ENCODE measurements at places on chromosomes 13 and 19.

- DNase-seq, result no peak
These were observed 26.3 kb downstream of the CKM start for GRCh38 chr19:45296355-45296754.

- peak; percentile 83 for DNase-seq
These were observed 10.2 kb downstream of the SMIM7 start for GRCh38 chr19:16649734-16650133.

DNA sequence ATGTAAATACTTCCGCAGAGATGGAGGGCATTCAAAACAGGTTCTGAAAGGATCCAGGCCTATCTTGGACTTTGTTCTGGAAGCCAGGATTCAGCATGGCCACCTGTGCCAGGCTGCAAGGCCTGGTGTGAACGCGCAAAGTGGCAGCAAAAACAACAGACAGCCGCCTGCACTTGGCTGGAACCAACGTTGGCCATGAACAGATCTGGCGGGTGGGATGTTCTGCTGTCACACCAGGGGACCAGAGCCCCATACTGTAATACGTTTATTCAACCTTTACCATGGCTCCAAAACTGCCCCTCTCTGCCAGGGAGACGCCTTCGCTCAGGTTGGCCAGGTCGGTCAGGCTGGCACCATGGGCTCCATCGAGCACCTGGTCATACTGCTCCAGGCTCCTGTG, 69.7 kb downstream of the EPS15L1 start:
- no peak for DNase-seq

DNA sequence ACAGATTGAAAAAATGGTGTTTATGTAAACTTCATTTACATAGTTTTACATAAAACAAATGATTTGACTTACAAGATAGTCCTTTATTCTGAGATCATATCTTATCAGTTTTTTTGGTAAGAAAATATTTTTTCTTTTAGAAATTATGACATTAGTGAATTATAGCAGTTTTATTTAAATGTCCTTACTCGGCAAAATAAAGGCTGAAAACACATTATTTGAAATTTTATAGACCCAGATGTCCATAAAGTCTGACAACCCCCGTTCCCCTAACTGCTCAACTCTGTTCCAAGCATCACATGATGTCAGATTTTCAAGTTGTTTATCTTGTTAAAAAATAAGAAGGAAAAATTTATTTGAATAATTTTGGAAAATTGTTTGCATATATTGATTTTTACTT, 46.7 kb upstream of the RFC3 start:
- DNase-seq, result no peak

GRCh38 chr19:9791552-9792205, 23.1 kb upstream of the ZNF846 start:
- no peak for DNase-seq

GRCh38 chr13:27621116-27621365, 651 bp upstream of the POLR1D start:
- DNase-seq, result no peak

DNA sequence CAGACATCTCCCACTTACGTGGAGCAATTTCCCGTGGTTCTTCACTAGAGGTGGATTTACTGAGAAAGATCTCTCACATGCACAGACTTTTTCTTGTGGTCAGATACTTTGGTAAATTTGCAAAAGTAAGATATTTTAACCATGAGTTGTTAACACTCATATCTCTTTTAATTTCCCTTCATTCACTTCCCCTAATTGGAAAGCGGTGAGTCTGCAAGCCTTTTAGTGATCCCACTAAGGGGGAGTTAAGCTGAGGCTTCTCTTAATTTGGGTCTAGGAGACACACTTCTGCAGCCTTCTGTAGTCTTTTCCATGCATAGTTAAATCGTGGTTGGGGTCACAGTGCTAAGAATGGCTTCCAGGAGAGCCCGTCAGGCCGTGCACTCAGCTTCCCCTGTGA, 30.7 kb upstream of the SERPINE3 start:
- no peak for DNase-seq

- no peak for DNase-seq
These were observed 574.2 kb downstream of the TBC1D4 start for GRCh38 chr13:74907788-74908187.

DNA sequence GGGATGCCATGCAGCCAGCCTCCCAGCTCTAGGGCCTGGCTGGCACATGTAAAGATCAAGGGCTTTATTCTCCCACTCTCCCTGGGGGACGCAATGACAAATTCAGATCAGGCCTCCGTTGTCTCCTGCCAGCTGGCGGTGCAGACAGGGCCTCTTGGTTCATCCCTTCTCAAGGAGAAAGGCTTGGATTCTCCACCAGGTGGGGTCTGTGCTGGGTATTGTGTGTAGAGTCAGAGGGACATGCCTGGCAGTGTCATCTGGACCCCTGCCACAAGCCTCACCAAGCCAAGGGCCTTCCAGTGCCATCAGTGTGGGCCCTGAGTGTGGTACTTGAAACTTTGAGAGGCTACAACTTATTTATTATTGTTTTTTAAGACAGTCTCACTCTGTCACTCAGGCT, 8.4 kb upstream of the PTPRS start:
- DNase-seq, result no peak

DNA sequence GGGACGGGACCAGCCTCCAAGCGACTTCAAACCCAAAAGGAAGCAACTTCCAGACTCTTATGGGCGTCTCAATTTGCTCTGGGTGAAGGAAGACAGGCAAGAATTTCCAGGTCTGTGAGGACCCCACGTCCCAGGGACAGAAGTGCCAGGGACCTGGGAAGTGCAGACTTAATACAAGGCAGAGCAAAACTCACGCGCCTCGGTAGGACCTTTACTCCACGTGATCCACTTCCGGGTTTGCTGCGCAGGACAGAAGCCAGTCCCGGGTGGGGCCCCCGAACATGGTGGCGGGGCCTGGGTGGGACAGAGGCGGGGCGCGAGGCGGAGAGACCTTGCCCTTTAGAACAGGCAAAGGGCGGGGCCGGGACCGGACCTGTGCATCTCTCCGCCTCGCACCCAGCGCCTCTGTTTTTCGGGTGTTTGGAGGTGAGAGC, 9.3 kb downstream of the ZNF611 start:
- DNase-seq, result no peak

DNA sequence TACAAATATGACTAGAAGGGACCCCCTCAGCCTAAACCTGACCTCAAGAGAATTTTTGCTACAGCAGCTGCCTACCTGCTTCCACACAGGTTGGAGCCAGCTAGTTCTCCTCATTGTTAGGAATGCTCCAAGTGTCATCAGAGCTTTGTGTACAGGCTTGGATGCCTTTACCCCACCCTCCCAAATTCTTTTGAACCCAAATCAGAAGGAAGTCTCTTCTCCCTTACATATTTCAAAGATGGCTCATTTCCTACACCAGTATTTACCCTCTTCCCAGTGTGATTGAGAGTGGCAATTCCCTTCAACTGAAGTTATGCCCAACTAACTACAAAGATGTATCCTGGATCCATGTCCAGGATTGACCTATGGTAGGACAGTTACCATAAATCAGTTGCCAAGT, 323.2 kb downstream of the OXGR1 start:
- no peak for DNase-seq

DNA sequence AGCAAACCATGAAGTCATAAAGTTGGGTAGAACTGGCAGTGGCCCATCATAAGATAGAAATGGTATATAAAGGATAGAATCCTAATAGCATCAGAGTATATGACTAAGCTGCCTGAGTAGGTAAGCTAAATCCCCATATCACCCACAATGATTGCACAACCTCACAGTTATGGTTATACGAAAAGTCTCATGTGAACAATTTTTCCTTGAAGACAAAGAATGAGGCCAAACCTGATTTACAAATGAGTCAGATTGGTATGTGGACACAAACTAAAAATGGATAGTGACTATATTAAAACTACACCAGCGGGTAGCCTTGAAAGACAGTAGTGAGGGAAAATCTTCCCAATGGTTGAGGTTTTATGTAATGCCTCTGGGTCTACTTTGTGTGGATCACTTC, 40.9 kb upstream of the UFM1 start:
- no peak for DNase-seq

- DNase-seq, result no peak
These were observed 4.3 kb downstream of the MYO9B start for GRCh38 chr19:17079710-17080439.

DNA sequence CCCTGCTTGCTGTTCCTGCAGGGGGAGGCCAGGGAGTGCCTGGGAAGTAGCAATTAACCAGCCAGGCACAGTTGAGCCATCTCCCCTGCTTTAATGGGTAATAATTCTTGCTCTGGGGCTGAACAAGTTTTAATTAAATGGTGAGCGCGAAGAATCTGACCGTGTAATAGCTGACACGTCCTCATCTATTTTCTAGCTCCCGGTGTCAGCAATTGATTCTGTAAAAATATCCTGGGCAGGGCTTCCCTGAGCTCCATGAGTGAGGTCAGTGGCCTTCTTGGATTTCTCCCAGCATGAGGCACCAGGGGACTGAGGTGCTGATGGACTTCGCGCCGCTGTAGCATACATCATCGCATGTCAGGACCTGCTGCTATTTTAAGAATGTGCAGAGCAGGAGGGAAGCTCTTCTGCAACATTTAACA, 26.9 kb downstream of the SIPA1L3 start:
- DNase-seq, result no peak

- no peak for DNase-seq
These were observed 32.4 kb upstream of the OXGR1 start for GRCh38 chr13:97026531-97027161.

DNA sequence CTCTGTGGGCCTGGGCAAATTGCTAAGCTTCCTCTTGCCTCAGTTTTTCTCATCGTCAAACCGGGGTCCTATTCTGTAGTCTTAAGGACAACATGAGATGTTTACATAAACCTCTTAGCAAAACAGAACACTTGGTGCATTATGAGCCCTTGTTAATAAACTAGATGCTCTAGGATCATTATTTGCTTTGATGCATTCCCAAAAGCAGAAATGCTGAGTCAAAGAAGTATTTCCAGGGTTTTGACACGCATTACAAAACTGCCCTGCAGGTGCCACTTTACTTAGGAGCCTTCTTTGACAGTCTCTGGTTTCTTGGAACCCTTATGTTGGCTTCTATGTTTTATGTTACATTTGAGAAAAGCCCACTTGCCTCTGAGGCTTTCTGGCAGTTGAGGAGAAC, 12.1 kb downstream of the AKAP11 start:
- DNase-seq, result no peak

DNA sequence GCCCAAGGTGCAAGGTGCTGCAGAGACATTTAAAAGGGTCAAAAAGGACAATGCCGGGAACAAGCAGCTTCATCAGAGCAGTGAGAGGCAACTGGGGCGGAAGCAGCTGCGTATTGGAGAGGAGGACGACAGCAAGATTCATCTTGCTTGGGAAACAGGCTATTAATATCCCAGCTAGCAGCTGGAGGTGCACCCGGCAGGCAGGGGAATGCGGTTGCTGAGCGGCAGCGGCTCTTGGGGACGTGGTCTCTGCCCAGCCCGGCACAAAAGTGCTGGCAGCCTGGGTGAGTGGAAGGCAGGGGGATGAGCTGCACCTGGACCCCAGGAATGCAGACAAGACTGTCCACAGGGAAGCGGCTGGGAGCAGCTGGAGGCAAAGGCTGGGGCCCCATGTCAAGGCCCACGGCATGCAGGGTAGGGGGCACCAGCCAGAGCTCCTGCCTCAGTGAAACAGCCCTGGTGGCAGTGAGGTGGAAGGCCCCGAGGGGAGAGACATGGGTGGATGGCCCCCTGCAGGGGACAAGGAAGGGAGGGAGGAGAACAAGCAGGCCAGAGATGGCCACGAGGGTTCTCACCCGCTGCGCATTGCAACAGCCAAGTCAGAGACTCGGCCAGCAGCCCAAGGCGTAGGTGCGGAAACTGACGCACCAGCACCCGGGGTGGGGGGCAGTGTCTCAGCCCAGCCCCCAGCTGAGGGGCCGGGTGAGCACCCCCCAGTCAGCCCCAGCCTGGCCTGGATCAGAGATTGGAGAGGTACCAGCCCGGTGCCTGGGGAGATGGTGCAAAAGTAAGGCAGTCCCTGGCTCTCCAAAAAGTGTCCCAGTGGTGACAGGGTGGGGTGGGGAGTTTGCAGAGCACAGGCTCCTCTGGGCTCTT, 34.4 kb downstream of the PEPD start:
- DNase-seq, result no peak

DNA sequence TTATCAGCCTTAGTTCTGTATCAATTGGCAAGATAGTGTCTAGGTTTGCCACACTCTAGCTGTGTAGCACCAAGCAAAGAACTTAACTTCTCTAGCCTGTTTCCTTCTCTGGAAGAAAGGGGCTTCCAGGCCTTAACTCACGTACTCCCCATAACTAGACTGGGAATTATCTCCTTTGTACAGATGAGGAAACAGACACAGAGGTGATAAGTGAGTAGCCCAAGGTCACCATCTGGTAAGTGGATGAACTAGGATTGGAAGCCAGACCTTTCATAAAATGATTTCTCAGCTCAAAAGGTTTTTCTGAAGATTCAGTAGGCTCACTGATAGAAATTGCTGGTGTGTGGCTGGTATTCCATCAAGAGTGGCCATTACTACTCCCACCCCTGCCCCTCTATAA, 3.1 kb downstream of the ZNF428 start:
- DNase-seq, result no peak

DNA sequence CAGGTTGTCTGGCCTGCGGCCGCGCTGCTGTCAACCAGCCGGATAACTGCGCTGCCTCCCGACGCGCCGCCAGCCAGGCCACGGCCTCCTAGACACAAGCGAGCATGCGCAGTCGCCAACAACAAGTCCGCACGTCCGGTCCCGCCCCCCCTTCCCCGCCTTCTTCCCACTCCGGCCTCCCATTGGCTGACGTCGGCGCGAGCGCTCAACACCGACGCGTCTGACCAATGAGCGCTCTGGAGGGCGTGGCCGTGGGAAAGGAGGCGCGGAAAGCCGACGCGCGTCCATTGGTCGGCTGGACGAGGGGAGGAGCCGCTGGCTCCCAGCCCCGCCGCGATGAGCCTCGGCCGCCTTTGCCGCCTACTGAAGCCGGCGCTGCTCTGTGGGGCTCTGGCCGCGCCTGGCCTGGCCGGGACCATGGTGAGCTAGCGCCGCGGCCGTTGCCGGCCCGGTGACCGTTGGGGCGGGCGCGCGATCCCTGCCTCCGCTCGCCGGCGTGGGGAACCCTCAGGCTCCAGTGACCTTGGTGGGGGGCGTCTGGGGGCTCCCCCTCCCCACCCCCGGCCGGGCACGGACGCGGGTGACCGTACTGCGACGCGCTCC, at the start of gene GPX4:
Gene GPX4, plus strand, starts transcription at position 287 of the 603 bp plus-strand sequence. Its CDS starts 50 bp downstream, at position 337.
- peak; percentile 96 for DNase-seq

DNA sequence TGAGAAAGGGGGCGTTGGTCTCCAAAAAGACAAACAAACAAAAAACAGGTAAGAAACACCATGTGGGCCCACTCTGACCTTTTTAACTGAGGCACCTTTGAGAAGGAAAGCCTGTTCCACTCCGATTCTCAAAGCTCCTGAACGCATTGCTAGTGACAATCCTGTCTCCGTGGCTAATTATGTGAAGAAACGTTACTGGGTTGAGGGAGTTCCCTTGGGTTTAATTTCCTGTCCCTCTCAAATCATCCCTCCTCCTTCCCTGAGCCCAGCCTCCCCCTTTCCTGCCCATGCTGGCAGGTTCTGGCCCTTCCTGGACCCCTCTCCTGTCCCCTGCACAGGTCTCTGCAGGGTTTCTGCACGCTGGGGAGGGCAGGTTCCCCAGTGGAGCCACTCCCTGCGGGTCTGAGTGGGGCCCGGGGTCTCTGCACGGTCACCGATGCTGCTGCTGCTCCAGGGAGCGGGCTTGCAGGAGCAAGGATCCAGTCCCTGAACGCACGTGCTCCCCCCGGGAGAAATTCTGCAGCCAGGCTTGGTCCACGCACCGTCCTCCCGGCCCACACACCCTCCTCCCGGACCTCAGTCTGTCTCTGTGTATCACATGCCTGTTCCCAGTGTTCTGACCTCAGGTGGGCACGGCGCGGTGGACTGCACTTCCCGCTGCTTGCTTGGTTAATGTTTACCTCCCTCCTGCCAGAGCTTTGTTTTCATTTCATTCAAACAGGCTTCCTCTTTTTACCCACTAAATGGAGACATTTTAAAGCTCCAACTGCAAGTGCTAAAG, 76.4 kb upstream of the MCF2L start:
- peak; percentile 20 for DNase-seq
